ENCODE measurements at places on chromosomes 2 and 18.
A peak's percentile ranks its signal among the peaks of the same experiment; 100 is the strongest.

DNA sequence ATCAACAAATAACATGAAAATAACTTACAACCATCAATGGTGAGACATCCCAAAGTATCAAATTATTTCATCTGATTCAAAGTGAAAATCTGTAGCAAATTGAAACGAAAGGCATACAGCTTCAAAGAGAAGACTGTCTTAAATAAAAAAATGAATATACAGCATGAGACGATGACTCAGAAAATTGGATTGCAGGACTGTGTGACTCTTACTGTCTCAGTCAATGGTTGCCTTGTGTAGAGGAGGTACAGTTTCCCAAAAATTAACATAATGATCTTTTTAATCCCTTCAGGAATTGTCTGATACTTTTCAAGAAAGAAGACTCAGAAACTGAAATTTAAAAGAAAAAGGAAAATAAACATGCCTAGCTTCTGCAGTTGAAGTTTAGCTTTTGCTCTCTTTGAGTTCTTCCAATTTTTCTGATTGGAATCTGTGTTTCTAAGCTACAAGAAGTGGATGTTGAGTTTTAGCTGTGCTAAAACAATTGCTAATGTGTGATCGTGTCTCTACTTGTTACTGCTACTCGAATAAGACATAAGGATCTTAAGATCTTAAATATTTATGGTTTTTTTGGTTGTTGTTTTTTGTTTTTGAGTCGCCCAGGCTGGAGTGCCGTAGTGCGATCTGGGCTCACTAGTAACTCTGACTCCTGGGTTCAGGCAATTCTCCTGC lies 41.1 kb upstream of the EPB41L3 start:
- DNase-seq: no peak

DNA sequence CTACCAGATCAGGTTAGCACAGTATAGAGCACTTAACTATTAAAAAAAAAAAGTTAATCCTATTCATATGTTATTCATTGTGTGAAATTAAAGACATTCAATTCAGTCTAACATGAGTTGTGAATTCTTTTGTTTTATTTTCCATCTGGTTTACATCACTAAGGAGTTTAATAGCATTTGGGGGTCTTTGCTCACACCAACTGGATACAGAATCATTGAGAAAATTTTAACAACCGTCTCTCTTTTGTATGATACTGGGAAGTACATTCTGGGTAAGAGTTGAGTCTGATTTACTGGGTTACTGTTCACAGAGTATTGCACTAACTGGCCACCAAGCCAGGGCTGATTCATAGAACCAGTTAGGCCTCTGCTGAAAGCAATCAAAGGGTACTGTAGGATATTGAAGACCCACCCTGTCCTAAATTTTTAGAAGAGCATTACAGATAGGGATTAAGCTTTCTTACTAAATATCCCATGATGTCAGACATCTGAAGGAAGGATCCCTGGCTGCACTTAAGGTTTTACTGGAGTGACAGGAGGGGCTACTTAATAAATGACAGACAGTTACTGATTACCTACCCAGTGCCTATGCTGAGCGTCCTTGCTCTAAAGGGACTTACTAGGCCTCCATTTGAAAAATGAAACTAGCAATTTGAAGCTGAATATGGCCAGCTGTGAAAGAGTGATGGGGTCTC lies 387.9 kb downstream of the SETBP1 start:
- no peak for DNase-seq

- DNase-seq: no peak
Observed at GRCh38 chr2:233168445-233168844, 83.0 kb upstream of the ATG16L1 start.

- no peak for DNase-seq
Observed at GRCh38 chr18:63562284-63562683, 20.1 kb downstream of the SERPINB12 start.

DNA sequence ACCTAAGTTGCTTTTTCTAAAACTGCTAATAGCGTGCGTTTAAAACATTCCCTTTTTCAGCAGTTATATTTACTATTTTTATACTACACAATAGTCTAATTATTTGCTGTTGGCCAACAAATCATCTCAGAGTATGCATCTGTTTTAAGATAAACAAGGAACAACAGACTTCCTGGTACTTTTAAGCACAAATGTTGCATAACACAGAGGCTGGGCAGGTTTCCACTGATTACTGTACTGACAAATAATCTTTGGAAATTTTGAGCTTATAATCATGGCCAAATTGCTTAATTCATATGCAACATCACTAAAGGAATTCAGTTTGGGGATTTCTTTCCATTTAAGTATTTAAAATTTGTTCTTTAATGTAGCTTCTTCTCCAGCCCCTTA lies 737.4 kb upstream of the SALL3 start:
- DNase-seq: no peak

DNA sequence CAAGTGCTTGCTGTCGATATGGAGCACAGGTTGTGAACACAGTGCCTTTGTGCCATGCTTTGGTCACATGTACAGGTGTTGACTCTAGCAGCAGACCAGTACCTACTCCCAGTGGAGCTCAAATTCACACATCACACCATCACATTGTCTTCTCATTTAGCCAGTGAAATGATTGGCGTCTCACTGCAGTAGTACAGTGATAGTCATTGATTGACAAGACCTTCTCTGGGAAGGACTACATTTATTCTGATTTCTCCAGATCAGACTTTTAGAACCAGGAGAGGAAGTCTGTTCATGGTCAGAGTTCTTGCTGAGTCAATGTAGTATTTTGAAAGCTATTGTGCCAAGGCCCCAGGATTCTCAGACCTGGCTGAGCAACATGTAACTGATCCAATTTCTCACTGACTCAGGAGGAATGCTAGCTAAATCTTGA lies 75.2 kb downstream of the FMNL2 start:
- DNase-seq: no peak

DNA sequence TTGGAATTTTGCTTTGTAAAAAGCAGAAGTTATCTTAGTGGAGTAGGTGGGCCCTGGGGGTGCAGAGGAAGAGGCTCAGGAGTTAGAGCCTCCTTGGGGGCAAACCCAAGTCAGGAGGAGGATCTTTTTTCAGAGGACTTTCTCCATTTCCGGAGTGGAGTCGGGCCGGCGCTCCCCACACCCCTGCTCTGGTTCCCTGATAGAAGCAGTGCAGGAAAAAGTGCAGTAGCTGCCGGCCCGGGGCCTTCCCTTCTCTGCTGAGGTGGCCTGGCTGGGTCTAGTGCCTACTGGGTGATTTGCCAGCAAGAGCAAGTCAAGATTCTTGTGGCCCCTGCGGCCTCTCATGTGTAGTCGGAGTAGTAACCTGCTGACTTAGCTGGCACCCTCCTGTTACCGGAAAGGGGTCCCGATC lies 124.2 kb upstream of the HS6ST1 start:
- no peak for DNase-seq

DNA sequence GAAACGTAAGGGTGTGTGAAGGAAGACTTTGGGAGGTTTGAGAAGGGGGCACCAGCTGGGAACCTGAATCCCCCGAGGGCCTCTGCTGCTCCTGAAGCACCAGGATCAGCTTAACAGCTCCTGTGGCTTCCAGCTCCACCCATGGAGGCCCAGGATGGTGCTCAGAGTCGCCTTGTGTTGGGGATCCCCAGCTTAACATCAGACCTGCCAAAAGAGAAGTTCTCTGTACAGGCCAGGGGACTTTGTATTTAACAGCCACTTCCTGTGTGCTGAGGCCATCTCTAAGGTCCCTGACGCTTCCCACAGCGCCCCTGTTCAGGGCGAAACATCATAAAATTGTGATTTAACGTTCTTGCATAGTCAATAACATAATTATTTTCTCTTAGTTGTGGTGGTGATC lies 77.5 kb downstream of the NCK2 start:
- DNase-seq: peak; percentile 29

DNA sequence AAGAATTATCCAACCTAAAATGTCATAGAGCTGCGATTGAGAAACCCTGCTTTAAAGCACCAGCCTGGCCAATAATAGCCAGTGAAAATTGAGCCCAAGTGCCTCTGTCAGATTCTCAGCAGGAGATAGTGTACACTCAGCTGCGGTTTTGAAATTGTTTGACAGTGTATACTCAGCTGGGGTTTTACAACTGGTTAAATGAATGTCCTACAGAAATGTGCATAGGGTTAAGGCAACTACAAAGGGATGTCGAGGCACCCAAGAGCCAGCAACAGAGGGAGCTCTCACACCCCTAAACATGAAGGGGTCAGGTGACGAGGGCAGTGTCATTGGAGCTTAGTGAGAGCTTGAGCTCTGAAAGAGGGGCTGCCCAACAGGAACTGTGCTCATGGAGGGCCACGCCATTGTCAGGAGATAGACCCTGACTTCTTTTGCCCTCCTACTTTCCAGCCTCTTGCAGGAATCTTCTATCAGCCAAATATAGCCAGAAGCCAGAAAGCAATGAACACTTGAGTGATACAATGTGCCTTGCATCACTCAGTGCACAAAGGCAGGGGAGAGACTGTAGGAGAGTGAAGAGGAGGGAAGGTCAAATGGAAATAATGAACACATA lies 15.1 kb downstream of the ACTG2 start:
- DNase-seq: peak; percentile 4

GRCh38 chr2:221166292-221166691 lies 405.8 kb downstream of the EPHA4 start:
- DNase-seq: peak; percentile 83

GRCh38 chr18:29164020-29164706 lies 987.2 kb upstream of the CDH2 start:
- no peak for DNase-seq
